ENCODE measurements at places on chromosomes 16 and 17.

- H3K27ac ChIP-seq: no peak overlapping the region
- no peak overlapping the region for H3K4me3 ChIP-seq
Observed at GRCh38 chr16:49608779-49609178, 235.2 kb downstream of the C16orf78 start.

- no peaks in the 10 kb centered on the region for H3K27me3 ChIP-seq
- no peaks in the 10 kb centered on the region for H3K36me3 ChIP-seq
- H3K27ac ChIP-seq: no peak overlapping the region
- DNase-seq: no peak
- no peak overlapping the region for H3K4me3 ChIP-seq
Observed at GRCh38 chr17:13575922-13576419, 25.8 kb downstream of the HS3ST3A1 start.

GRCh38 chr17:47843391-47843730, 2.3 kb upstream of the SCRN2 start:
- H3K27ac ChIP-seq: no peak overlapping the region
- no peak for DNase-seq
- H3K36me3 ChIP-seq: no peaks in the 10 kb centered on the region
- H3K4me1 ChIP-seq: peaks cover 21% of the 10 kb centered on the region

GRCh38 chr17:82334204-82334621, 647 bp upstream of the SECTM1 start:
- peak overlapping the region; percentile 69 for H3K27ac ChIP-seq
- no peak for DNase-seq
- no peaks in the 10 kb centered on the region for H3K36me3 ChIP-seq
- peaks cover 51% of the 10 kb centered on the region for H3K4me1 ChIP-seq
- no peaks in the 10 kb centered on the region for H3K27me3 ChIP-seq

- H3K36me3 ChIP-seq: no peaks in the 10 kb centered on the region
- no peaks in the 10 kb centered on the region for H3K27me3 ChIP-seq
- no peak overlapping the region for H3K27ac ChIP-seq
- peaks cover 15% of the 10 kb centered on the region for H3K4me1 ChIP-seq
- no peak overlapping the region for H3K4me3 ChIP-seq
Observed at GRCh38 chr16:53511403-53512280, 8.6 kb upstream of the AKTIP start.

GRCh38 chr16:89139907-89140361, 31.6 kb upstream of the CDH15 start:
- H3K27me3 ChIP-seq: no peaks in the 10 kb centered on the region
- no peak overlapping the region for H3K27ac ChIP-seq
- no peaks in the 10 kb centered on the region for H3K36me3 ChIP-seq
- H3K4me3 ChIP-seq: no peak overlapping the region
- DNase-seq: no peak

DNA sequence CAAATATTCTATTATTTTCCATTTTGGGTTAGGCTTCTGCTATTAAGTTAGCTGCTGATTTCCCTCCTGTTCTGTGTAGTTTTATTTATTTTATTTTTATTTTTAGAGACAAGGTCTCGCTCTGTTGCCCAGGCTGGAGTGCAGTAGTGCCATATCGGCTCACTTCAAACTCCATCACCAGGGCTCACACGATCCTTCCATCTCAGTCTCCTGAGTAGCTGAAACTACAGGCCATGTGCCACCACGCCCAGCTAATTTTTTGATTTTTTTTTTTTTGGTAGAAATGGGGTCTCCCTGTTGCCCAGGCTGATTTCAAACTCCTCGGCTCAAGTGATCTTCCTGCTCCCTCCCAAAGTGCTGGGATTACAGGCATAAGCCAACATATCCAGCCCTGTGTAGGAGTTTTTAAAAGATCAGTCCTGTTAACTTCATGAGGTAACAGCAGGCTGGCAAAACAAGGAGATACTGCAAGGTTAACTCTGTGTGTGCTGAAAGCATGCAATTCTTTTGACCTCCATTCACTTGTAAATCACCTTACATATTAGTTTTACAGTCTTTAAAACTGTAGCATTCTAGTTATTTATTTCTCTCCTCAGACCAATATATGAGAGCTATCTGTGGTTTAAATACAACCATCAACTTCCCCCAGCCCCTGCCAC, 63.2 kb downstream of the SSH2 start:
- H3K27me3 ChIP-seq: no peaks in the 10 kb centered on the region
- H3K4me3 ChIP-seq: no peak overlapping the region
- no peak for DNase-seq
- no peaks in the 10 kb centered on the region for H3K4me1 ChIP-seq
- H3K27ac ChIP-seq: no peak overlapping the region

DNA sequence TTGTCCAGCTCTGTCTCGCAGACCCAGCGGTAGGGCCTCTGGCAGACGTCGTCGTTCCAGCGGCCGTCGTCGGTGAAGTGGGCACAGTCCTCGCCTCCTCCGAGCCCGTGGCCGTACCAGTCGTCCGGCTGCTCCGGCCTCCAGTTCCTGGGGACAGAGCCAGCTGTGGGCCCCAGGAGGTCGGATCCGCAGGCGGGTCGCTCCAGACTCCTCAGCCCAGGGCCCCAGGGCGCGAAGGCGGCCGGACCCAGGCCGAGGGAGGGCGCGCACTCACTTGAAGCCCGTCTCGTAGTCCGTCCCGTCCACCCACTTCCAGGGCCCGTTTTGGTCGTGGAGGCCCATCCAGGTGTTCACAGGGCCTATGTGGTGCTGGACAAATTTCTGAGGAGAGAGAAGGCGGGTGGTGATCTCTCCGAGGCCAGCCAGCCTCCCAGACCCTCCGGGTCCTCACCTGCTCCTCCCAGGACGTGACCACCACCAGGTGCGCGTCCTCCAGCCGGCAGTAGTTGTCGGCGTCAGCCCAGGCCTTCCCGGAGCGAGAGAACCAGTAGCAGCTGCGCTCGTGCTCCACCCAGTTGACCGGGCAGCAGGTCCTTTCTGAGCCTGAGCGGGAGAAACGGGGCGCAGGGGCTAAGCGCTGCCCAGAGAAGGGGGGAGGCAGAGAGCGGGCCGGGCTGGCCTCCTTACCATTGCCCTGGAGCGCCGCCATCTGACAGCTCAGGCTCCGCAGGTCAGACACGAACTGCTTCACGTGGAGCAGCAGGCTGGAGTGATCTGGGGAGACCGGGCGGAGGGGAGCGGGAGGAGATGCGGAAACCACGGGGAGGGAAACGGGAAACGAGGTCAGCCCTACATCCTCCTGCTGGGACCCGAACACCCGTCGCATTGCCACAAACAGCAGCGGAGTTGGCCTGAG, 5.2 kb downstream of the ASGR1 start:
- H3K27ac ChIP-seq: no peak overlapping the region
- no peak overlapping the region for H3K4me3 ChIP-seq
- DNase-seq: no peak
- H3K4me1 ChIP-seq: no peaks in the 10 kb centered on the region
- H3K27me3 ChIP-seq: no peaks in the 10 kb centered on the region
- no peaks in the 10 kb centered on the region for H3K36me3 ChIP-seq

GRCh38 chr17:76038050-76038449, 10.9 kb upstream of the EVPL start:
- H3K36me3 ChIP-seq: peaks cover 44% of the 10 kb centered on the region
- no peaks in the 10 kb centered on the region for H3K4me1 ChIP-seq
- no peak overlapping the region for H3K27ac ChIP-seq
- H3K27me3 ChIP-seq: no peaks in the 10 kb centered on the region
- no peak overlapping the region for H3K4me3 ChIP-seq
- DNase-seq: no peak

DNA sequence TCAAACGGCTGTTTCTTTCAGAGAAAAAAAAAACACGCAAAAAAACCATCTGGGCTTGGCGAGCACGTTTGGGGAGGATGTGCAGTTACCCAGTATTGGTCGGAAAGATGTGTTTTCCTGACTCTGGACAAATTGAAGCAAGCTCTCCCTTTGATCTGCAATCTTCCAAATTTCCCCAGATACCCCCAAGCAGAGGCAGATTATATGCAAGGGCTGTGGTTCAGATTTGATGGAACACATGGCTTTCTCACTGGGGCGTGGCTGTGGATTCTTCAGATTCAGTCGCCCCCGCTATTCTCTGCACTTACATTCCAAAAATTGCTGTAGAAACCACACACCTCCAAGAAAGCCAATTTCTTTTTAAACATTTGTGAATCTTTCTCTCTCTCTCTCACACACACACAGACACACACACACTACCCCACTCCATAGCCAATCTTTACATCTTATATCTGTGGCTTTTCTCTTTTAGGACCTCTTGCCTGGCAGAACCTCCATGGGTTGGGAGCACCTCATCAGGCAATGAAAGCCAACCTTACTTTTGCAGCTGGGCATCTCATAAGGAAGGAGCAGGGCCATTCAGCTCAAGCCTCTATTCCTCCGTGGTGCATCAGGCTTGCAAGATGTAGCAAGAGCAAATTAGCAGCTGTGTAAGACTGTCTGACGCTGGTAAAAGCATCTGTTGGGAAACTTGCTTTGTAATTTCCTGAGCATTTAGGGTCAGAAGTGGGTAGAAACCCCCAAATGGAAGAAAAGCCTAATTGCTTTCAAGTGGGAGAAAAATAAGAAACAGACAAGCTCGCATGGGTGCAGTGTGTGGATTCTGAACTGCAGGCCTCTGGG, 103.9 kb upstream of the FAM20A start:
- peaks cover 4% of the 10 kb centered on the region for H3K27me3 ChIP-seq
- no peak for DNase-seq
- no peaks in the 10 kb centered on the region for H3K36me3 ChIP-seq
- no peak overlapping the region for H3K4me3 ChIP-seq
- no peak overlapping the region for H3K27ac ChIP-seq

- no peaks in the 10 kb centered on the region for H3K27me3 ChIP-seq
- H3K4me1 ChIP-seq: peaks cover 22% of the 10 kb centered on the region
- H3K36me3 ChIP-seq: peaks cover 14% of the 10 kb centered on the region
- peak overlapping the region; percentile 95 for H3K4me3 ChIP-seq
Observed at GRCh38 chr17:72592242-72592966, 471.6 kb downstream of the SOX9 start.

DNA sequence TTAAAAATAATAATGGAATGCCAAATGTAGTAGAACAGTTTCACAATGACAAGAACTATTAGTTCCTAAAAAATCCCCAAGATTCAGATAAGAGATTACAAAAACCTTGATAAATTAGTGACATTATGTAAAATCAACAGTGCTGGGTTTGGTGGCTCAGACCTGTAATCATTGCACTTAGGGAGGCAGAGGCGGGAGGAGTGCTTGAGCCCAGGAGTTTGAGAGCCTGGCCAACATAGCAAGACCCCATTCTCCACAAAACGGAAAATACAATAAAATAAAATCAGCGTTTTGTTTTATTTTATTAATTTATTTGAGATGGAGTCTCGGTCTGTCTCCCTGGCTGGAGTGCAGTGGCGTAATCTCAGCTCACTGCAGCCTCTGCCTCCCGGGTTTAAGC, 4.1 kb downstream of the CARD14 start:
- no peak overlapping the region for H3K27ac ChIP-seq
- H3K36me3 ChIP-seq: no peaks in the 10 kb centered on the region
- H3K4me3 ChIP-seq: no peak overlapping the region
- H3K27me3 ChIP-seq: no peaks in the 10 kb centered on the region
- no peak for DNase-seq
- H3K4me1 ChIP-seq: peaks cover 10% of the 10 kb centered on the region

DNA sequence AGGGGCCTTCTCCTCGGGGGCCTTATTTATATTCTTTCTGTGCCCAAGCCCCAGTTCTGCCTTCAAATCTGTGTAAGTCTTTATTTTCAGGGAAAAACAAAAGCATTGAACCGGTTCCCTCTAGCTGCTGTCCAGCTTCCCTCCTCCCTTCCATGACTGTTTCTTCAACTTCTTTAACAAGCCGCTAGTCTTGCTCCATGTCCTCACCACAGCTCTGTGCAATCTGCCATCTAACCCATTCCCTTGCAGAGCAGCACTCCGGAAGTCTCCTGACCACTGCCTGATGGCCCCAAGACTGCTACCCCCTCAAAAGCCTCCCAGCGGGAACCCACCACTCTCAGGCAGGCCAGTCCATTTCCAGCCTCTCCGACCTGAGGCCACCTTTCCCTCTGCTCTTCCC, 16.9 kb downstream of the EMC8 start:
- no peak for DNase-seq
- H3K36me3 ChIP-seq: peaks cover 9% of the 10 kb centered on the region
- peaks cover 16% of the 10 kb centered on the region for H3K4me1 ChIP-seq
- no peak overlapping the region for H3K27ac ChIP-seq
- no peak overlapping the region for H3K4me3 ChIP-seq
- no peaks in the 10 kb centered on the region for H3K27me3 ChIP-seq

DNA sequence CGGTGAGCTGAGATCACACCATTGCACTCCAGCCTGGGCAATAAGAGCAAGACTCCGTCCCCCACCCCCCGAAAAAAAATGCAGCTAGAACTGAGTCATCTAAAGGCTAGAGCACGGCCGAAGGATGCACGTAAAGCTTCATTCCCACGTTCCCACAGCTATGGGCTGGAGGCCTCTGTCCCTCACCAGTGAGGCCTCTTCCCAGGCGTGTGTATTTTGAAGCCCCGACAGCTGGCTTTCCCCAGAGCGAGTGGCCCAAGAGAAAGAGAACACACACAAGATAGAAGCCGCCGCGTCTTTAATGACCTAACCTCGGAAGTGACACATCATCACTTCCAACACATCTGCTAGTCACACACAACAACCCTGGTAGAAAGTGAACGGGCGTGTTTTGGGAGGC, 6.6 kb upstream of the KCTD5 start:
- peaks cover 32% of the 10 kb centered on the region for H3K4me1 ChIP-seq
- H3K27me3 ChIP-seq: no peaks in the 10 kb centered on the region
- no peak overlapping the region for H3K27ac ChIP-seq
- no peak overlapping the region for H3K4me3 ChIP-seq
- peak; percentile 50 for DNase-seq

GRCh38 chr17:66957951-66958579, 6.4 kb upstream of the CACNG4 start:
- peak; percentile 72 for DNase-seq
- H3K27ac ChIP-seq: no peak overlapping the region
- H3K36me3 ChIP-seq: no peaks in the 10 kb centered on the region
- 0 out of 2 replicates have a peak, but pooled peaks cover under 1% of the 10 kb centered on the region for H3K27me3 ChIP-seq

DNA sequence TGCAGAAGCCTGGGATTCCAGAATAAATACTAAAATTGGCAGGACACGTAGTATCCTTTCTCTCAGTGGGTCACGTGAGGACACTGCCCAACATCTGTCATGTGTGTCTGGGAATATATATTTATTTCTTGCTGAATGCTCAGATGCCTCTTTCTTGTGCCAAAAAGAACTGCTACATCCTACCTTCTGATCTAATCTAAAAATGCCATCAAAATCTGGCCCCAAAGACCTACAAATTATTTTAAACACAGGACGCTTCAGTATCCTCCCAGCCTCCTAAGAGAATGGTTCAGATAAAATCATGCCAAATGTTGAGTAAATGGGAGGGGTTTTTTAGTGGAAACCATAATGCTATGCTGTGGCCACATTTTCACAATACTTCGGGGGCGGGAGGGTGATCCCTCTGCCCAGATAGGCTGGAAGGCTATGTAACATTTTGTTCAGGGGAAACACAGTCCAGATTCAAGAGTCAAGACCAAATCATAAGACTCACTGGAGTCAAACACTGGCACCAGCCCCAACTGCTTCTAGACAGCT, 22.9 kb upstream of the CORO6 start:
- no peaks in the 10 kb centered on the region for H3K27me3 ChIP-seq
- no peak overlapping the region for H3K4me3 ChIP-seq
- no peaks in the 10 kb centered on the region for H3K36me3 ChIP-seq
- no peak overlapping the region for H3K27ac ChIP-seq

All from PC-3 (cell line).